Chondrocyte (in vitro differentiated cells): ENCODE measurements at places on chromosomes 2 and 18. TPM values are rescaled to one million over a fixed set of nuclear protein-coding genes. Genes with fewer than 3 reads are reported as not detected.
A peak's percentile ranks its signal among the peaks of the same experiment; 100 is the strongest.

Gene GCG
- total RNA-seq: 0.31 TPM in 1 of 3 replicates, not detected in the others

GRCh38 chr2:146241023-146241422 is 1603.8 kb upstream of the ACVR2A start:
- H3K27me3 ChIP-seq: no peaks in the 10 kb centered on the region
- no peak overlapping the region for H3K4me3 ChIP-seq
- H3K27ac ChIP-seq: peak overlapping the region; percentile 70
- H3K36me3 ChIP-seq: peaks cover 2% of the 10 kb centered on the region
- H3K4me1 ChIP-seq: peaks cover 58% of the 10 kb centered on the region
- DNase-seq: no peak

Gene NAT8
- total RNA-seq: not detected in 3 replicates

GRCh38 chr2:20368706-20369105 is 18.1 kb upstream of the PUM2 start:
- H3K4me1 ChIP-seq: no peaks in the 10 kb centered on the region
- no peak overlapping the region for H3K4me3 ChIP-seq
- no peaks in the 10 kb centered on the region for H3K36me3 ChIP-seq

DNA sequence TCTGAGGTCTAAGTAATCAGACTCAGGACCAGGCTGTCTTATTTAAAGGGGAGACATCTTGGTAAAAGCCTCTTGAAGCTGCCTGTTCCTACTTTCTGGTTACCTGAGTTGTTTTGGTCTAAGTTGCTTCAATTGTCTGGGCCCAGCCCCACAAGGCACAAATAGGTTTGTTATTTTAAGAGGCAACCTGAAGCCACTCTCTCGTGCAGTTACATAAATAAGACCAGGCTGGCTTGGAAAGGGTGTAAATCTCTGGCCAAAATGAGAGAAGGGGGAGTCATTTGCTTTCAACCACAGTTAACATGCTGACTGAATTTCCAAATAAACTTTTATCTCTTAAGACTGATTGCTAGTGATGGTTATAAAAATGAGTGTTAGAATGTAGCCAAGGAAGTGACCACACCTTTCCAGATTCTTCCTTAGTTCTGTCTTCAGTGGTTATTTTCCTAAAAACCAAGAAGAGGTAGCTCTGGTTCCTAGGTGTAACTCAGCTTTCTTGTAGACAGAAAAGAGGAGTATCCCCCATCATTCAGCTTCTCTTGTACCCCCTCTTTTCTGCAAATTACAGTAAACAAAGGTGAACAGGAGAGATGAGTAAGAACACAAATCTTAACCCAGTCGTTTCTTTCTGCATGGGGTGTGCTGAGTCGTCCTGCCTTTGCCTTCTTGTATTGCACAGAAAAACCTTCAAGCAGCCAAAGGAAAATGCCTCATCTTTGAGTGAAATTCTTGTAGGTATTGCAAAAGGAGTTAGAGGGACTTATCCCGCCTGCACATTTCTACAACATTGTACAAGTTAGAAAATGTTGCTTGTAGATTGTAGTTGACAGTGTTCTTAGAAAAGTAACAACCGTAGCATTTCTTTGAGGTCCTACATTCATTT is 161.5 kb upstream of the NT5C1B start:
- H3K4me3 ChIP-seq: no peak overlapping the region
- H3K4me1 ChIP-seq: peaks cover 10% of the 10 kb centered on the region
- no peaks in the 10 kb centered on the region for H3K27me3 ChIP-seq
